ENCODE measurements at places on chromosomes 1 and 21.
A peak's percentile ranks its signal among the peaks of the same experiment; 100 is the strongest.

DNA sequence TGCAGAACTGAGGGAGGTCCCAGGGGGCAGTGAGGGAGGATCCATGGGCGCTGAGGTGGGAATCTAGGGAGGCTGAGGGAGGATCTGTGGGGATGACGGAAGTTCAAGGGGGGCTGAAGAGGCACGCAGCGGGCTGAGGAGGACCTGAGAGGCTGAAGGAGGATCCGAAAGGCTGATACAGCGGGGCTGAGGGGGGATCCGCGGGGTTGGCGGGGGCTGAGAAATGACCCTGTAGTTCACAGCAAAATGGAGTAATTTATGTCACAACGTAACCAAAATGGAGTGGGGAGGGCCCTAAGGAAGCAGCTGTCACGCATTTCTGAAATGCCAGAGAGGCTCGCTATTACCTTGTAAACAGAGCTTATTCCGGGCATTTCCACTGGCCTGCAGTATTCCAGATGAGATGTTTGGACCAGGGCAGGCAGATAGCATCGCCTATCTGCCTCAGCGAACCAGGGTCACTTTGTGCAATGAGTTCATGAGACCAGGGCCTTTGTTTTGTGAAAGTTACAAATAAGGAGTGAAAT, 926 bp upstream of the MRPL55 start:
- peak; percentile 51 for DNase-seq

DNA sequence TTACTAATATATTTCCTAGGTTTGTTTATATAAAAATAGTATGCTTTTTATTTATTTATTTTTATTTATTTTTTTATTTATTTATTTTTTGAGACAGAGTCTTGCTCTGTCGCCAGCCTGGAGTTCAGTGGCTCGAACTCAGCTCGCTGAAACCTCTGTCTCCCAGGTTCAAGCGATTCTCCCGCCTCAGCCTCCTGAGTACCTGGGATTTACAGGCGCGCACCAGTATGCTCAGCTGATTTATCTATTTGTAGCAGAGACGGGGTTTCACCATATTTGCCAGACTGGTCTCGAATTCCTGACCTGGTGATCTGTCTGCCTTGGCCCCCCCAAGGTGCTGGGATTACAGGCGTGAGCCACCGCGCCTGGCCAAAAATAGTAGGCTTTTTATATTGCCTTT, 33.2 kb downstream of the BRINP3 start:
- no peak for DNase-seq

DNA sequence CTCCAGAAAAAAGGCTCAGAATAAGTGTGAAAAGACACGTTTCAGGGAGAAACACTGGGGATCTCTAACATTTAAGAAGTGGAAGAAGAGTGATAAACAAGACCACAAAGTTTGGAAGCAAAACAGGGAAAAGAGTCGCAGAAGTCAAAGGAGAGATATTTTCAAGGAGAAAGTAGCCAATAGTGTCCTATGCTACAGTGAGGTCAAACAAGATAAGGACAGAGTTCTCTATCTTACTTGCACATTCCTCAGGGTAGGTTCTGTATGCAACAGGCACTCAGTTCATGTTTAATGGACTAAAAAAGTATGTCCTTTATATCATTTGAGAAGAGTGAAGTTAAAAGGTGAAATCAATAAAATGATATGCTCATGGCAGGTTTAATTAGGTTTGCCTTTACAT, 13.8 kb upstream of the EDEM3 start:
- DNase-seq = no peak

GRCh38 chr1:43237121-43237520, 32.7 kb upstream of the TMEM125 start:
- DNase-seq = no peak

GRCh38 chr1:8076176-8076575, 50.1 kb upstream of the ERRFI1 start:
- DNase-seq = no peak

All from cardiac fibroblast (primary cell).